GM18507 (cell line): ENCODE measurements at places on chromosomes 2 and 18.

DNA sequence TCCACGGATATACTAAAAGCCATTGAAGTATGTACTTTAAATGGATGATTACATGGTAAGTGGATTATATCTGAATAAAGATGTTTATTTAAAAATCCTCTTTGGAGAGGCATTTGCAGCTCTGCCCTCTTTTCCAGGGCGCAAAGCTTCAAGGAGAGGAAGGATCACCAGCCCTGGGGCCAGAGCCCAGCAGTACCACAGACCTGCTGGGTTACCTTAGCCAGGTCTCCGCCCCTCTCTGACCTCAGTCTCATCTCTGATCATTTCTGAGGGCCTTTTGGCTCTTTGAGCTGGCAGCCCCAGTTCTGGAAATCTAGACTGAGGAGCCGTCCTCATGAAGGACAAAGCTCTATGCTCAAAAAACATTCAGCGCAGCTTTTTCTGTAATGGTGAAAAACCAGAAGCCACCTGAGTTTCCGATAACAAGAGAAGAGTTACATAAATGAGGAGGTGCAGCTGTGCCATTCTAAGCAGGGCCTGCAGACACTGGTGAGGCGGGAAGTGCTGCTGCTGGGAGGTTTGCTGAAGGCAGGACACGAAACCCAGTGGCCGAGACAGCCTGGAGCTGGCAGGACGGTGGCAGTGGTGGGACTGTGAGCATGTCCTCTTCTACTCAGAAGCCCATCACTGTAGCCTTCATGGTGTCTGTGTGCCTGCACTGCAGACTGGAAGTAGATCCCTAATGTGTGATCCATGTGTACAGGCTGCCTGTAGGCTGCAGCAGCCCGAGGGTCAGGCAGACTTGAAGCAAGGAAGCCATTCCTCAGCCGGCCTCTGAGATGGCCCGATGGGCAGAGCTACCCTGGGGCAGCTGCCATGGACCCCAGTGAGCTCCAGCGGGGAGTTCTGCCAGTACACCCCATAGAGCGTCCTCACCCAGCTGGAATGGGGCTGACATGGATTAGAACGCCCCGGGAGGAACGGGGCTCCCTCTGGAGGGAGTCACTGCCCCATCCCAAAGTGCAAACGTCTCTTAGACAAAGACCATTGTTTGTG is 27.7 kb downstream of the ADRA2B start:
- no peak for DNase-seq

DNA sequence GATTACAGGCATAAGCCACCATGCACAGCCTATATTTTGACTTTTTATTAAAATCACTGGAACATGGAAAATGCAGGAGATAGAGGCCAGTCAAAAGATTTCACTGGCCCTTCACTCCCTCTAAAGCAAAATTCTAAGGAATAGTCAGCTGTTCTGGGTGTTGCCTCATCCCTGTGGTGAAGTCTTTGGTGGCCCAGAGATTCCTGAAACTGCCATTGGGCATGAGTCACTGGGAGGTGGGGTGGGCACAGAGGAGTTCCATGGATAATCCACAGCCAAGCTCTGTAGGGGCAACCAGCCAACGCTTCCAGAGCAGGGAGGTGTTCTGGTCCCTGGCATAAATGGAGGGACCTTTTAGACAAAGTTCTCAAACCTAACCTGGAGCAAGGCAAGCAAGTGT is 89.7 kb upstream of the TTC39C start:
- no peak for DNase-seq

- no peak for DNase-seq
Measured at GRCh38 chr2:45390861-45391260, 220.2 kb downstream of the SRBD1 start.

DNA sequence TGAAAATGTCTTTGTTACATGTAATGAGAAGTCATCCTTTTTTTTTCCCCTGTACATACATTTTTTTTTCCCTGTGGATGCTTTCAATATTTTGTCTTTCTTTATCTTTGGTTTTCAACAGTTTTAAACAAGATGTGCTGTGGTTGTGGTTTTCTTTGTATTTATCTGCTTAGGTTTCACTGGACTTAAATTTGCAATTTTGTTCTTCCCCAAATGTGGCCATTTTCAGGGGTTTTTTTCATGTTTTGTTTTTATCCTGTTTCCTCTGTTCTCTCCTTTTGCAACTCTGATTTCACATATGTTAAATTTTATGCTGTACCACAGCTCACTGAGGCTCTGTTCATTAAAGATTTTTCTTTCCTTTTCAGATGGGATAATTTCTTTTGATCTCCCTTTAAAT is 41.7 kb downstream of the GALNT1 start:
- DNase-seq: no peak

DNA sequence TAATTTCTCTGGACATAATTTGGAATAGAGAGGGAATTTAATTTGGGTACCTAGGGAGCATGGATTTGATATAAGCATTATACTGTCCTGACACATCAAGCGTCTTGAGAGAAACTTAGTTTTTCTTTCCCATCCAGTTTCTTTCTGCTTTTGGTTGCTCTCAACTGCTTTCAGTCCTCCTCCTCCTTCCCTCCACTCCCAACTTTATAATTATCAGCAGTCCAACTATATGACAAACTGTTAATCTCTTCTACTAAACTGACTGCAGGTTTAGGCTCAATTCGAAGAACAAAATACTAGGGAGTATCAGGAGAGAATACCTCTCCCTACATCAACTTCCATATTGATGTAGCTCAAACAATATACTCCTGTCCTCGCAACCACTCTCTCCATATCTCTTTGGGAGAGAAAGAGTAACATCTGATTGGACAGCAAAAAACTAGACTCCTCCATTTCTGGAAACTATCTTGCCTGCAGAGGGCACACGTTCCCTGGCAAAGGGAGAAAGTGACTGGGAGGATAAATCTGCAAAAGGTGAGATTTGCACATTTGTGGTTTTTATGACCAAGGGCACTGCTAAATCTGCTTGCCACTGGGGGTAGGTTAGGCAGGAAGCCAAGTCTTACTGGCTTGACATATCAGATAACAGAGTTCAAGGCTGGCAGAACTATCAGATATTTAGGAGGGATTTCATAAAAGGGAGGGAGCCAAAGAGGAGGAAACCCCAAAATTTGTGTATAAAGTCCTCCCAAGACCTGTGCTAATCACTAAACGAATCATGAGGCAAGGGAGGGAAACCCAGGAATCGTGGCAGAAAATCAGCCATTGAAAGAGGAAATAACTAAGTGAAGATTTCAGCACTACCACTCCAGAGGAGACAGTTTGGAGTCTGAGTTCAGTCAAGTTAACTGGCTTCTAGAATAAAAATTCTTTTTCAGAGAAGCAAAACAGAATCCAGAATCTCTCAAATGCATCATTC is 40.0 kb downstream of the ICA1L start:
- DNase-seq: peak; percentile 14

DNA sequence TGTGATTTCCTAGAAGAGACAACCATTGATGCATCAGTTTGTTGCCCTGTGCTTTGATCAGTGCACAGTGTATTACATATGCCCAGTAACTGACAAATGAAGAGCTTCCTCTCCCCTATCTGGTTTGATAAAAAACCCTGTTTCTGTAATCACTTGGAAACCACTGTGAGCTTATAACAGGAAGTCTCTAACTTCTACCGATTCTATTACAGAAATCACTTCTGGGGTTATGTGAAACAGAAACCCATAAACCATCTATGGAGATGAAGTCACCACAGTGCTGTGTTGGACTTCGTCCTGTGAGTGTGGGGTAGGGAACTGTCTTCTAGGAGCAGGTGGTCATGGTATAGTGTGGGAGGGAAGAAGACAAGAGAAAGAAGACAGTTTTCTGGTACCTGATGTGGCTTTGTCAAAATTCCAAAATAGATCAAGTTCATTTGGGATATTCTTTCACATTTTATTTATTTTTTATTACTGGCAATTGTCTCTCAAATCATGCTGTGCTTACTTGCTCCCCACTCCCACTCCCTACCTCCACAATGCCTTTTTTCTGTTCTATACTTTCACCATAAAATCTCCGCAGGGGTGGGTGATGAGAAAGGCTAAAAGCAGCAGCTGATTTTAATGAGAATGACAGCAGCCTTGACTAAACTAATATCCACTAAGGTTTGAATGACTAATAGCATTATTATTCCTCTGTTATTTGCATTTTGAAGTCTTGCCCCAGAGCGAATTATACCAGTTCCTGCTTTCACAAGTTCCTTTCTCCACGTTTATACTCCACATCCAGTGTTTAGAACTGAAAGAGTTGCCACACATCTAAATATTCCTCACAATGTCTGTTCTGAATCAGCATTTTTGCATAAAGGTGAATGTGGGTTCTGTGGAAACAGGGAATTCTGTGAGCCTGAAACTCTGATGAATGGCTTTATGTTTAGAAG is 41.7 kb upstream of the RND3 start:
- DNase-seq: peak; percentile 8
